ENCODE measurements at places on chromosomes 1 and 21.

- no peak for DNase-seq
These were observed 6.7 kb downstream of the MATN1 start for GRCh38 chr1:30716646-30717045.

DNA sequence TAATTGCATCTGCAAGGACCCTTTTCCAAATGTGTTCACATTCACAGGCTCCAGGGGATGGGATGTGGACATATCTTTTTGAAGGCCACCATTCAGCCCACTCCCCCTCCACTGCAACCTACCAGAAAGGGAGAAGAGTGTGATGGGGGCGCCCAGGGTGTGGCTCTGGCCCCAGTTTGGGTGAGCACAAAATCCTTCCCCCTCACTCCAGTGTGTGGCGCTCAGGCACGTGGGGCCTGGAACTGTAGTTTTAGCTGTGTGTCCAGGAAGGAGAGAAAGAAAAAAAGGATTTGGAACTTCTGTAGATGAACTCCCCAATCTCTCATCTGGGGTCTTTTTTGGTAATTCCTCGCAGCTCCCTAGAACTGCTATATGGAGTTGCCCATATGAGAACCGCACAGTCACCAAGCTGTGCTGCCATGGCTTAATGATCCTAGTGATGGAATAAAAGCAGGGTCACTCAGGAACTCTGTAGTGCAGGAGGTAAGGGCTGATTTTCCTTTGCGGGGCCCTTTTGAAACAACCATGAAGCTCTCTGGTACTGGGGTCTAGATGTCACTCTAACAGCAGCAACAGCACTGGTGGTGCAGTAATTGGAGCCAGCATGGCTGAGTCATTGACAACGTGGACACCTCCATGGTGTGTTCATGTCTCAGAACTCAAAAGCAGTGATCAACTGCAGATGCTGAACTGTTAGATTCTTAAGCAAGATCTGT lies 17.0 kb downstream of the AGT start:
- DNase-seq = peak; percentile 60

- peak; percentile 69 for DNase-seq
These were observed 5.8 kb upstream of the SDHB start for GRCh38 chr1:17059391-17060305.

GRCh38 chr1:152335399-152335798 lies 10.4 kb upstream of the FLG start:
- no peak for DNase-seq

- no peak for DNase-seq
These were observed 77.7 kb upstream of the PLPPR5 start for GRCh38 chr1:99082366-99082765.

DNA sequence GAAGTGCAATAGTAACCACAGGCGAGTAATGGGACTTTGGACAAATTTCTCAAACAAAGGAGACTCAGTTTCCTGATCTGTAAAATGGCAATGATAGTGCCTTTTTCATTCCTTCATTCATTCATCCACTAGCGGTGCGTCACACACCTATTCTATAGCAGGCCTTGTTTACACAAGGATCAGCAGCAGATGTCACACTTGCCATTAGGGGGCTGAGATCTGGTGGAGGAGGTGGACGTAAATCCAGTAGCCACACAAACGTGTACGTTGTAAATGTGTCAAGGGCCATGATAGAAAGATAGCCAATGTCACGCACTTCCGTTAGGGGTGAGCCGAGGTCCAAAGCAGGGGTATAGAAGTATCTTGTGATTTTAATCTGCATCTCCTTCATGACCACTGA lies 34.2 kb downstream of the SERINC2 start:
- DNase-seq = no peak

GRCh38 chr1:151393583-151393982 lies 5.8 kb upstream of the PSMB4 start:
- no peak for DNase-seq

DNA sequence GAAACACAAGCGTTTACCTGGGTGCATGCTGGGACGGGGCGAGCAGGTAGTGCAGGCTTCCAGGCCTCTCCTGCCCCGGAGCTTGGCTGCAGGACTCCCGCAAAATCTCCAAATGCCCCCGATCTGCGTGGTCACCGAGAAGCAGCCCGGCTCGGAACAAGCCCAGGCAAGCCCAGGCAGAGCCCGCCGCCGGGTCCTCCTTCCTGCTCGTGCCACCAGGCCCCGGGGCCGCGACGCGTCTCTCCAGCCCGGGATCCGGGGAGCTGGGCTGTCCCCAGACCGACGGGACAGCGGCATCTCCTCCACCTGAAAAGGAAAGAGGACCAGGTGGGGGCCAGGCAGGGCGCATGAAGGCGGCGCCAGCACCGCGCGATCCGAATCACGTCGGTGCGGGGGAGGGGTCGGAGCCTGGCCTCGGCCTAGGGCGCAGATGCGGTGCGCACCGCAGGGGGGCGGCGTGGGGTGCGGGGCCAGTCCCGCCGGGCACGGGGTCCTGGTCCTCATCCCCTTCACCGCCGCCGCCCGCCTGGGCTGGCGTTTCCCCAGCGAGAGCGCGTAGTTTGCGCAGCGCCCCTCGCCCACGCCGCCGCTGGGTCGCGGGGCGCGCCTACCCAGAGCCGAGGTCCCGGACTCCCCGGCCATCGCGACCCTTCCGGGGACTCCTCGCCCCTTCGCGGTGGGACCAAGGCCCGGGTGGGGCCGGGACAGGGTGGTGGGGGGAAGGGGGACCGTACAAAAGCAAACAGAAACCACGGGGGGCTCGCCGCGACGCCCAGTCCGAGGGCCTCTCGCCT lies 52.4 kb upstream of the H6PD start:
- DNase-seq = peak; percentile 35

- no peak for DNase-seq
These were observed 2.7 kb downstream of the KIAA0319L start for GRCh38 chr1:35554266-35555211.

DNA sequence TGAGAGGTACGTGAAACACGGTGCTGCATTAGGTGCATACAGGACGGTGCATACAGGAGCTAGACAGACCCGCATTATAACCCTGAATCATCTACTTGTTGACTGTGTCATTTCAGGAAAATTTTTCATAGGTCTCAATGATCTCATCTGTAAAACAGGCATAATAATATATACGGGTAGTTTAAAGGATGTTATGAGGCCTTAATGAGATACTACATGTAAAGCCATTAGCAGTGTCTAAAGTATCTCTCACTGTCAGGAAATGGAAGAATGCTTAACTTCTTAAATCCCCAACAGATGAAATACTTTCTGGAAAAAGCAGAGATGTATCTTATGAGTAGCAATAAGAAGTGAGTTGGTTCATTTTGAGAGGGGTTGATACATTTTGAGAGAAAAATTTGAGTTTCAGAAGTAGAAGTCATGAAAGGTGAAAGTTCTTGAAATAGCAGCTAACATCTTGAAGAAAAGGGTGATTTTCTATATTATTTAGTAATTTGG lies 669.6 kb downstream of the PTPRC start:
- no peak for DNase-seq

DNA sequence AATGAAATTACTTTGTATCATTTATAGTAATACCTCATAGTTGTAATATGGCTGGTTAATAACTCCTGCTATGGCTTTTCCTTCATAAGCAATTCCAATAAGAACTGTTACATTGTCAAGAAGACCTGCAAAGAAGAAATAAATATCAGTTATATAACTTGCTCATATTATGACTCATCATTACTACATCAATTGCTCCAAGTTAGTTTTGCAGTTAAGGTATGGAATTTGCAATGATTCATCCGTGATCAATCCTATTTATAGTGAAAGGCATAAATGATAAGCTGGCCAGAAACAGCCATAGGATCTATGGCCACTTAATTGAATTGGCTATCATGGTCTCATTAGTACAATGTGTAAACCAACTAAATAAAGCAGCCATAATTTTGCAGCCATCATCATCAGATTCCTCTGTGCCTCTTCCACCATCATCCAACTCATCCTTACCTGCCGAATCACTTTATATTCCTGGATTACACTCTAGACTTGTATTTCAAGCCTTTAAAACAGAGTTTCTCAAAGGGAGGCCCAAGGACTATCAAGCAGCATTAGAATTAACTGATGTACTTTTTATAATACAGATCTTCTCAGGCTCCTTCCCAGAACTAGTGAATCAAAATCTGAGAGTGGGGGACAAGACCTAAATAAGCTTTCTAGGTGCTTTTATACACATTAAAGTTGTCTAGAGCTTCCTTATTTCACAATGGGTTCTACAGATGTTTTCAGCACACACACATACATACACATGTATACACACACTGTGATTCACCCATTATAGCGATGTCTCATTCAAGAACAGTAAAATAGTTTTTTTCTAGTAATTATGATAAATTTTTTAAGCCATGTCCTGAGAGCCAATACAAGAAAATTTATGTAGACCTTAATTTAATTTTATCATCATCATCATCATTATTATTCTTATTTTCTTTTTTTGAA lies 21.2 kb upstream of the EPRS1 start:
- DNase-seq = peak; percentile 39

DNA sequence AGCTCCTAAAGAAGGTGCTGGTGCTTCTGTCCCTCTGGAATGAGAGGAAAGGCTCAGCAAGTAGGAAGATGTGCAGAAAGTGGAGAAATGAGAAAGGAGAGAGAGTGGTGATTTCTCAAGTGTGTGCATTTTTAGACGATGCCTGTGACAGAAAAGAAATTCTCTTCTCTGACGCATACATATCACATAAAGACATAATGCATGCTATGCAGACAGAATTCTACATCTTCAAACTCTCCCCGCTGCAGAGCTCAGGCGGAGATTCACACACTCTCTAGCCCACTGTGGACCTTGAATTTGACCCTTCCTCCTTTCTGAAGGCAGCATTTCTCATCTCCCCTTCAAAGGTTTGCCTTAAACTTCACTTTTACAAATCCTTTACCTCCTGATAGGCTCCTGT lies 52.0 kb upstream of the CAMK1G start:
- no peak for DNase-seq

DNA sequence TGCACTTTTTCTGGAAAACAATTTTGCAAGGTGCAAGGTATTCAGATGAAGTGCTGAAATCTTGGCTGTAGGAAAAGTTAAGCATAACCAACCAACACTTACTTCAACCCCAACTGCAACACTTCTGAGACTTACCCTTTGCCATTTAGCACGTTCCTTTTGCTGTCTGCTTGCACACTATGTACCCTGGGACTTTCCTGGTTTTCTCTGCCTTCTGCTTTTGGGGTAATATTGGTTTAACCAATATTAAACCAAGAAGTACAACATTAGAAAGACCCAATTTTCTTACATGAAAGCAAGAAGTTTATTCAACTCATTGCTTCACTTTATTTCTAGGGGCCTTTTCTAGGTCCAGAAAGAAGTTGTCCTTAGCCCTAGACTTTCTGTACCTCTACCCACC lies 193.0 kb downstream of the HLX start:
- DNase-seq = no peak

GRCh38 chr1:172469717-172470116 lies 25.8 kb upstream of the PIGC start:
- DNase-seq = no peak

GRCh38 chr21:41717573-41718330 lies 49.1 kb downstream of the RIPK4 start:
- DNase-seq = no peak

- DNase-seq = no peak
These were observed 29.0 kb downstream of the THAP3 start for GRCh38 chr1:6653436-6654290.

GRCh38 chr1:175646439-175647209 lies 96.8 kb downstream of the TNR start:
- DNase-seq = no peak

DNA sequence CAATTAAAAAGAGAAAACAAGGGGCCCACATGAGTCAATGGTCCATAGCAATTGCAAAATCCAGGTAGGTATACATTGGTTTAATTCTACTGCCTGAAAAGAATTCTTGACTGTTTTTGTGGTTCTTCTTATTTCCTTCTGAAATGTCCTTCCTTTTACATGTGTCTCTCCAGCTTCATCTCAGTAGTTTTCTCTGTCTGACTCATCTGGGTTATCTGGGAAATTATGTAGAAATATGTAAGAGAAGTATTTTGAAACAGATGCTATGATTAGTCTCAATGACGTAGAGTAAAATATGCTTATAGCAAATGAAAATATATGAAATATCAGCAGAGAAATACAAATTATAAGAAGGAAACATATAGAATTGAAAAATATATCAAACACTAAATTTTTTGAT lies 953.2 kb downstream of the BRINP3 start:
- DNase-seq = peak; percentile 2

DNA sequence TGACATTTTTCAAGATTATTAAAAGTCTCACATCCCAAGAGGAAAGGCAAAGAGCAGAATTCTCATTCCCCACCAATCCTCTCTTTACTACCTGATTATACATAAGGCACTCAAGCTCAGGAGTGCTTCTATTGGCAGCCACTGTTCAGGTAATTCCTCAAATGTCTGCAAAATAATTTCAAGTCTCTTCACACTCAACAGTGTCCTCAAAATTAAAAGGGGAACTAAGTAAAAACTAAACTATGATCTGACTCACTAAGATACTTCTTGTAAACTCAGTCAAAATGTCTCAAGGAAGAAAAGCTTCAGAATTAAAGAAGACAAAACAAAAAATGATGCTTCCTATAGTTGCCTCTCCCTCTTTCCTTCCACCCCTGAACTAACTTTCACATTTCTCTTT lies 135.6 kb downstream of the GPATCH2 start:
- DNase-seq = no peak

DNA sequence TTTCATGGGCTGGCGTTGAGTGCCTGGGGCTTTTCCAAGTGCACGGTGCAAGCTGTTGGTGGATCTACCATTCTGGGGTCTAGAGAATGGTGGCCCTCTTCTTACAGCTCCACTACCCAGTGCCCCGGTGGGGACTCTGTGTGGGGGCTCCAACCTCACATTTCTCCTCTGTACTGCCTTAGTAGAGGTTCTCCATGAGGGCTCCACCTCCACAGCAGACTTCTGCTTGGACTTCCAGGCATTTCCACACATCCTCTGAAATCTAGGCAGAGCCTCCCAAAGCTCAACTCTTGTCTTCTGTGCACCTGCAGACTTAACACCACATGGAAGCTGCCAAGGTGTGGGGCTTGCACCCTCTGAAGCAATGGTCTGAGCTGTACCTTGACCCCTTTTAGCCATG lies 82.1 kb downstream of the CCDC18 start:
- DNase-seq = no peak

- DNase-seq = no peak
These were observed 867 bp downstream of the PTGFRN start for GRCh38 chr1:116910379-116911187.

- no peak for DNase-seq
These were observed 103.0 kb downstream of the ZSCAN20 start for GRCh38 chr1:33575324-33575879.

GRCh38 chr1:54253480-54253879 lies 53.5 kb downstream of the MRPL37 start:
- peak; percentile 93 for DNase-seq

DNA sequence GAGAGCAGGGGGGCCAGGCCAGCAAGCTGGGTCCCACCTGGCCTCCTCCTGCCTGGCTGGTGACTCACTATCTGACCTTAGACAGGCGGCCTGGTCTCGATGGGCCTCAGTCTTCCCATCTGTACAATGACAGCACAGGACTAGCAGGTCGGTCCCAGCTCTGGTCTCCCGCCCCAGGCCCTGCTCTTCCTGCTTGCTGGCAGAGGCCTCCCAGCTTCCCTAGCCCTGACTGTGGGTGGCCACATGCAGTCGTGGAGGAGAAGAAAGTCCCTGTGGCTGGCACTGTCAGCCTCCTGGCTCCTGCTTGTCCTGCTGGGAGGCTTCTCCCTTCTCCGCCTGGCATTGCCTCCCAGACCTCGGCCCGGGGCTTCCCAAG lies 817 bp downstream of the EXTL1 start:
- DNase-seq = no peak
